ENCODE measurements at places on chromosomes 6 and 20.
A peak's percentile ranks its signal among the peaks of the same experiment; 100 is the strongest.

DNA sequence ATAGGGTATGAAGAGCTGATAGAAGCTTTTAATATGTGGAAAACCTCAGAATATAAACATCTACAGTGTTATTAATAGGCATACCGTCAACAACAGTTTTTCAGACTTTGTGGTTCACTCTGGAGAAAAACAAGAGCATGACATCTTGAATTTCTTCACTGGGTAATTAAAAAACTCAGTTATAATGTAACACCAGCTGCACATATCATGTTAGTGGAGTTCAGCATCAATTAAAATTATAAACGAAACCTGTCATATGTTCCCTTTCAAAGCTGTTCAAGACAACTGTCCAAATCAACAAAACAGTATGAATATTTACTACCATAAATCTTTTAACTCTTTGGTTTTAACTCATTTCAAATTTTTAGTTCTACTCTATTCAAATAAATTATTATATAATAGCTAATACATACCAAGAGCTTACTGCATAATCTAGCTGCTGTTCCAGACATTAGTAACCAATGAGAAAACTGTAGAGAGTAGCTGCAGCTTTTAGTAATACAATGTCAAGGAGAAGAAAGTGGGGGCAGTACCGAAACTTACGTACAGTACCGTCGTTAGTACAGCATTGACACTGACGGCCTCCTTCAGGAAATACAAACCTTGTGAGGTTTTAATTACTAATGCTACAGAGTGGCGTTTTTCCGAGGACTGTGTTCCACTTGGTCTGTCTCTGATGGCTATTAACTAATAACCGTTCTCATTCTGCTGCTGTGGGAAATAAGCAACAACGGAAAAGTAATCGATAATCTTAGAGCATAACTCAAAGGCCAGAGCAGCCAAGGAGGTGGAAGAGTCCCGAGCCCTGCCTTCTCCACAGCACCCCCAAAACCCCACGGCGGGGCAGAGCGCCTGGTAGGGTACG, 532 bp upstream of the PM20D2 start:
- peak; percentile 23 for DNase-seq

DNA sequence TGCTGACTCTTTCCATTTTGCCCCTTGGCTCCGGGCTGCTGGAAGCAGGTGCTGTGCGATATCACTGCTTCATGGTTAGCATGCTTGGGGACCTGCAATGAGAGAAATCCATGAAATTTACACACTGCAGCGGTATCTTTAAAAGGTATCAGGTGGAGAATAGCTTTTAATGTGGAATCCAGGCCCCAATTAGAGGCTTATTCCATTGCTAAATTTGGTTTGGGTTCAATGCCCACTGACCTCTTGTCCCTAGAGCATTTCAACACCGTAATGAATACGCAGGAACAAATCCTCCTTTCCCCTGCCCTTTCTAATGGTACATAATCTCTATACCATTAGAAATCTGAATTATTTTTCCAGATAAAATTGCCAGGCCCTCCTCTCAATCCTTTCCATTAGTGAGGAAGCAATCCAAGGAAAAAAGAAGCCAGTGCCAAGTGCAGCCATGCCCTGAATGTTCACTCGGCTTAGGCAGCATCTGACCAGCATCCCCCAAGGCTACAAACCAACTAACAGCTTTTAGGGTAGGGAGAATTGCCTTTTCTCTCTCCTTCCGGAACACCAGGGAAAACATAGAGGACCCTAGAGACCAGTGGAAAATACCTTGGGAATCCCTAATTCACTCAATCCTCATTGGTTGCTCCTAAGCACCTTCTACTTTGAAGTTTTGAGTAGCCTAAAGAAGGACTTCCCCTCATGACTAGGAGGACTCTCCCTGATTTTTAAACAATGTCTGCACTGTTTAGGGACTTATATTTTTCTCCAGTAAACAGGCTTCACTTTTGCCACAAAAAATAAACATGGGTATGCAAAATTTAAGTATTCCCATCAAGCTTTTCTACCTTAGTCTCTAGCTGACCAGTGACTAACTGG, 143.1 kb downstream of the QRSL1 start:
- no peak for DNase-seq

GRCh38 chr6:72861059-72861458, 239.2 kb downstream of the KCNQ5 start:
- DNase-seq: no peak

DNA sequence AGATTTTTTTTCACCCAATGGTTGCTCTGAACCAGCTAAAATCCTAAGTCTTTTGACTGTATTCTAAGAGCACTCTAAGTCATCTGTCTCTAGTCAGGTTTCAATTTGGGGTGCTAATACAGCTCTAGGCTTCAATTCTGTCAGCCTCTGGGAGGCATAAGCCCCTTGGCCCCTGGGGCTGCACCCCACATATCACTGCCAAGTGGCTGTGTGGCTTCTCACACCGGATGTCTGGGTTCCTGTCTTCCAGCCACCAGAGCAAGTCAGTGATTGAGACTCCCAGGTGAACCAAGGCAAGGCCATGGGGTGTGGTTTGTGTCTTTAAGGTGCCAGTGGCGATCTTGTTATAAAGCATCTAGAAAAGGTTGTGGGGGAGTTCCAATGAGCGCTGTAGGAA, 136.5 kb downstream of the TMEM242 start:
- no peak for DNase-seq

Data from CD8-positive, alpha-beta T cell (primary cell).